ENCODE measurements at places on chromosomes 3 and 15.

DNA sequence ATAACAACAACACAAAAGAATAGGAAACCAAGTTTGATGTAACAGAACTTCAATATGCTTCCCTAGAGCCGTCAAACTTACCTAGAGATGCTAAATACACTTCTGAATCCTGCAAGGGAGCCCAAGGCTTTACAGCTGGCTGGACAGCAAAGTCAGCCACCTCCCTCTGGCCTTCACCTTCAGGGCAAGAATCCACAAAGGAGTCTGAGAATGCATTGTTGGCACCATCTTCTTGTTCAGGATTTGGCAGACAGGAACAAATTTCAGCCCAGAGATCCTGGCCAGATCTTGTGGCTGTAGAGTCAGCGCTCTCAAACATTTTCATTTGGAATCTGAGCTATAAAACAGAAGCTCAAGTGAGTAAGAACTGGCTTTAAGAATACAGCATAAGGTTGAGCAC, 2.2 kb downstream of the CCDC32 start:
- no peak for DNase-seq

DNA sequence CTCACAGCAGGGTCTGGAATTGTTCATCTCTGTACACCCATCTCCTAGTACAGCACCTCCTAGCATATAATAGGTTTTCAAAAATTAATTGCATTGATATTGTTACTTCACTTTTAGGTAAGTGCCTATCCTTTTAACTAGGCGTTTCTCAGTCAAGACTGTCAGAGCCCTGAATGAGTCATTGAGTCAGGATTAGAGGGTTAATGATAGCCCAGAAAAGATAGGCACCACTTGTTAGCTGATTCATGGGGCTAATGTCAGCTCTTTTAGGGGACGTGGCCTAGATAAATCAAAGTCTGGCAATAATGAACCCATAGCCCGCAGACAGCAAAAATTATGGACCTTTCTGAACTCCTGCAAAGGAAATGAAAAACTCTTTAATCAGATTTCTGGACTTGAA, 42.9 kb downstream of the TIMP4 start:
- DNase-seq: no peak

- no peak for DNase-seq
Observed at GRCh38 chr15:50996641-50997040, 88.2 kb downstream of the AP4E1 start.

- DNase-seq: no peak
Observed at GRCh38 chr15:96247621-96248305, 82.7 kb upstream of the NR2F2 start.

GRCh38 chr15:79185199-79185598, 94.6 kb upstream of the RASGRF1 start:
- DNase-seq: no peak

DNA sequence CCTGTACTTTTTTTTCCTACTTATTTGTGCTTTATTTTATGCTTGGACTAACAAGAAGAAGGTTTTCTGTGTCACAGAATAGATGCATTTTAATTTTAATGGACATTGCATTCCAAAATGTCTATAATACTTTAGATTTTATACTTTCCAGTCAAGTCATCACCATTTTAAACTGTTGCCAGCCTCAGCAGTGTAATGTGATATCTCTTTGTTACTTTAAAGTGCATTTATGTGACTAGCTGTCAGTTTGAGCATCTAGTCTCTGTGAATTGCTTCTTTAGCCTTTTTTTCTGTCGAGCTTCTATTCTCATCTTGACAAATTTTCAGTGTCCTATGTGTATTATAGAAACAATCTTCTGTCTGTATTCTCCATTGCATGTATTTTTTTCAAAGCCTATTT, 511.4 kb upstream of the CBLB start:
- DNase-seq: no peak
